ENCODE measurements at places on chromosomes 13 and 19. TPM values are rescaled to one million over a fixed set of nuclear protein-coding genes. Genes with fewer than 3 reads are reported as not detected.

Gene EPSTI1
- polyA plus RNA-seq, result 13.0 TPM

Gene LSM14A
- polyA plus RNA-seq, result 103 TPM

Gene IL27RA
- polyA plus RNA-seq, result 2.8 TPM

Gene ZNF823
- polyA plus RNA-seq, result 3.7 TPM

- peak; percentile 93 for DNase-seq
Observed at GRCh38 chr19:50969413-50969760, at the start of gene KLK6. Gene KLK6 (minus strand): TSS chr19:50969591. CDS start chr19:50968104, 1,487 bp downstream.

GRCh38 chr19:33377586-33378475 lies 4.3 kb downstream of the CEBPG start:
- no peak for DNase-seq

DNA sequence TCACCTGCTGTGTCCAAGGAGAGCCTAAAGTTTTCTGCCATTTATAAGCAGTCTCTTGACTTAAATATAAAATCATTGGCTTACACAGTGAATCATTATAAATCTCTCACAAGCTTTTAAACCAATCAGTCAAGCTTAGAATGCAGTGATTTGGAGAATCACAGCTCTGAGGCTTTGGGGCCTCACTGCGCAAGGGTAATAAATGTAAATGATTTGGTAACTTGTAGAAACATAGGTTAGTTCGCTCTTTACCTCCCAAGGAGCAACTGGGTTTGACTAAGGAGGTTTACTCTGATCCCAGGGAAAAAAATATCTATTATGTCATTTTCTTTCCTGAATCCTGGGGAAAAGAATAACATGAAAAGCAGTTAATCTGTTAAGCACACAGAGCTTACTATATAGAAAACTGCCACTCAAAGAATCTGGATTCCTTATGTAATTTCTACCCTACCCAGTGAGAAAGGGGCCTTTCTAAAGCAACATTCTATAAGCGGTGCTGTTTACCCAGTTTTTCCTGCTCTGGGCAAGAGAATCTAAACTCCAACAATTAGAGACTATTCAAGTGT lies 128.2 kb downstream of the MZT1 start:
- no peak for DNase-seq

GRCh38 chr19:41997121-41997850 lies 3.3 kb upstream of the ATP1A3 start:
- no peak for DNase-seq

GRCh38 chr13:24459234-24459633 lies 53.3 kb downstream of the PARP4 start:
- DNase-seq, result no peak

DNA sequence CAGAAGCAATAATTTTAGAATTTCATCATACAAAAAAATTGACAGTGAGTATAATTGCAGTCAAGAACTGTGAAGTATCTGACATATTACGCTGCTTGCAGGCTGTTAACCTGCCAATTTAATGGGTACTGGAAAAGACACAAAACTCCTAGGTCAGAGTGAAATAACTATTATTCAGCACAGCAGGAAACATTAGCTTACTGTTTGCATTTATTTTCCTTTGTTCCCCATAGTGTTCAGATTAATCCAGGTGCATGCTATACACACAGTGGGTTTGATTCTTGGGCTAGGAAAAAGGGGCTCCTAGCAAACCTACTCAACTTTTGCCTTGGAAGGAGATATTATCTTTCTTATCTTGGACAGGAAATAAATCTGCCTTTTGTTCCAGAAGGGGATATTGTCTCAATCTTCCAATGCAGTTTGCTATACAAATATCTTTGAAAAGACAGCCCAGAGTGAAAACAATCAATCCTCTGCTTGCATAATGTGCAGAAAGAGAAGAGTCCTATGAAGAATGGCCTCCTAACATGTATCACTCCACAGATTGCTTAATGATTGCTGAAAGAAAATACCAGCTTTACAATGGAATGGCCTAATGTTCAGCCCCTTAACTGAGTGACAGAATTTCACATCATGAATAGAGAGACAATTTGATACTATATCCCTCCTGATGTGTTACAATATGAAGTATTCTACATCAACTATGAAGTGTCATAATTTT lies 443.4 kb downstream of the TBC1D4 start:
- DNase-seq, result no peak

- no peak for DNase-seq
Observed at GRCh38 chr19:19418555-19419260, 13.2 kb downstream of the GATAD2A start.

DNA sequence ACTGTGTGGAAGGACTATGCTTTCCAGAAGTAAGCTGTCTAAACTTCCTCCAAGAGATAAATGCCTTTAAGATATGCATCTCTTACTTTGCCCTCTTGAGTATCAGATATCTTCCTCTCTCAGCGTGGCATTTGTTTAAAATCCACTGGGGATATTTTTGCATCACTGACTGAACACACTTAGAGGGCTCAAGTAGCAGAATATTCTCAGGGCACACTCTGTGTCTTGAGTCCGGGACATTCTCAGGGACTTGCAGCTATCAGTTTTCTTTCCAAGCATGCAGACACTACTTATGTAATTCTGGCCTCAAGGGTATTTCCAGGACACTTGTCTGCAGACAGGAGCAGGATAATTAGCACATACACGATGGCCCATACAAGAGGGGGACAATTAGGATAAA lies 84.7 kb downstream of the ERCC5 start:
- no peak for DNase-seq

GRCh38 chr19:29837448-29837981 lies 25.7 kb downstream of the CCNE1 start:
- DNase-seq, result no peak

GRCh38 chr13:31101472-31102170 lies 60.1 kb downstream of the HSPH1 start:
- DNase-seq, result no peak

DNA sequence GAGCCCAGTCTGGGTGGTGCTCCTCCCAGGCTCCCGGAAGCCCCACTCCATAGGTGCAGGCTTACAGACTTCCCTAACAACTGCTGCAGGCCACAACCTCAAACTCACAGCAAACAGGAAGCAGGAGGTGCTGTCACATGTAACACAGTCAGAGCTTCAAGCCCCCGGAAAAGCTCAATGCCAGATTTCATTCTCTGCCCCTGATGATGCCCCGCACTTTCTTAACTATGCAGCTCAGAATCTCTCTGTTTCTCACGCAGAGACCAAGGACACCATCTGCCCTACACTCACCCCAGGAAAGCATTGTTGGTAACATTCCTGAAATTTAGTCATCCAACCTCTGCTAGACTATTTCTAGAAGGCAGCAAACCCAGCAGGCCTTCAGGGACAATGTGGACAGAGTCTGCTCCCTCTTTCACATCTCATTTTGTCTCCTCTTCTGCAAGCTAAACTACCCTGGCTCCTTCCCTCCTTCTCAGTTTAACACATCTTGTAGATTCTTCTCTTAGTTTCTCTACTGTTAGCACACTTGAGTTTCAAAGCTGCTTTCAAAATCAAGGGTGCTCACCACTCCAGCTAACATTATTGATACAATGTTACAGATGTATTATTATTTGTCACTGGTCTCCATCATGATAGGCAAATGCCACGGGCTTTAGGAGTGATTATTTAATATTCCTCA lies 162.5 kb downstream of the KCTD12 start:
- no peak for DNase-seq

DNA sequence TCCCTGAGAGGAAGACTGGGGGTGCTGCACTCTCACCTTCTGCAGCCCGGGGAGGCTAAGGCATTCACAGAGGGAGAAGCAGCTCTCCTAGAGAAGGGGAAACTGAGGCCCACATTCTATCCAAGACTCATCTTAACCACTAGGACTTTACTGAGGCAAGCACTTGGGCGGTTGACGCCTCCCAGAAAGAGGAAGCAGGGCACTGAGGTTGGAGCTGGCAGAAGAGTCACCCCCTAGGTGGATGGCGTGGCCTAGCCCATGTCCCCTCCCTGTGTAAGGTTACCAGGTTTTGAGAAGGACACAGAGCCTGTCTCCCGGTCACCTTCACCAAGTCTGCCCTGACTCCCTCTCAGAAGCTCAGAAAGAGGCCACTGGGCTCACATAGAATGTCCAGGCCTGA lies 2.7 kb downstream of the S1PR2 start:
- no peak for DNase-seq

DNA sequence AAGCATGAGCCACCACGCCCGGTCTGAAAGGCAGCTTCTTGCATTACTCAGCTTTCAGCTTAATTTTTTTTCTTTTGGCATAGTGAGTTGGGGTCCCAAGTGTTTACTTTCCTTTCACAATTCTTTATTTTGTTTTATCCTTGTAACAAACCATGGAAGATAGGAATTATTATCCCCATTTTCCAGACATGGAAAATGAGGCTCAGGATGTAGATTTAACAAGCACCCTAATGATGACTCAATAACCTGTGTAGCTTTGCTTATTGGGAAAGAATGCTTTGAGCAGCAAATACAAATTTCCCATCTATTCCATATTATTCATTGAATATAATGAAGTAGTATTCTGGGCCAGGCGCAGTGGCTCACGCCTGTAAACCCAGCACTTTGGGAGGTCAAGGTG lies 13.5 kb upstream of the COG3 start:
- no peak for DNase-seq

DNA sequence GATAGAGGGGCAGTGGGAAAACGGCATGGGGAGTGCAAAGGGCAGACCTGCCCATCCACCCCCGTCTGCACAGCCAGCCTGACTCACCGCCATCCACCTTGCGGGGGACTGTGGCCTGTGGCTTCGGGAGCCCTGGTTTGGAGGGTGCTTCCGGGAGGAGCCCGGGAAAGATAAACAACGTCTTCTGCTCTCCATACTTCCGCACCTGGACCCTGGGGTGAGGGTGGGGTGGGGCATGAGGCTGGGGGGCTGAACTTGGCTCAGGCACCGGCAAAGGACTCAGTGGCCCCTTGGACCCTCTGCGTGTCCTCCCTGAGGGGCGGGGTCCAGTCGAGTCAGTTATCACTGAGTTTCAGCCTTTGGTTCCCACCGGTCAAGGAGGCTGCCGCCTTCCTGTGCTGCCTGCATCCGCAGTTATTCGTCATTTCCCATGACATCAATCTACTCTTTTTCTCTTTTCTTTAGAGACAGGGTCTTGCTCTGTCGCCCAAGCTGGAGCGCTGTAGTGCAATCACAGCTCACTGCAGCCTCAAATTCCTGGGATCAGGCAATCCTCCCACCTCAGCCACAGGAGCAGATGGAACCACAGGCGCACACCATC lies 3.2 kb downstream of the GPR108 start:
- DNase-seq, result no peak

DNA sequence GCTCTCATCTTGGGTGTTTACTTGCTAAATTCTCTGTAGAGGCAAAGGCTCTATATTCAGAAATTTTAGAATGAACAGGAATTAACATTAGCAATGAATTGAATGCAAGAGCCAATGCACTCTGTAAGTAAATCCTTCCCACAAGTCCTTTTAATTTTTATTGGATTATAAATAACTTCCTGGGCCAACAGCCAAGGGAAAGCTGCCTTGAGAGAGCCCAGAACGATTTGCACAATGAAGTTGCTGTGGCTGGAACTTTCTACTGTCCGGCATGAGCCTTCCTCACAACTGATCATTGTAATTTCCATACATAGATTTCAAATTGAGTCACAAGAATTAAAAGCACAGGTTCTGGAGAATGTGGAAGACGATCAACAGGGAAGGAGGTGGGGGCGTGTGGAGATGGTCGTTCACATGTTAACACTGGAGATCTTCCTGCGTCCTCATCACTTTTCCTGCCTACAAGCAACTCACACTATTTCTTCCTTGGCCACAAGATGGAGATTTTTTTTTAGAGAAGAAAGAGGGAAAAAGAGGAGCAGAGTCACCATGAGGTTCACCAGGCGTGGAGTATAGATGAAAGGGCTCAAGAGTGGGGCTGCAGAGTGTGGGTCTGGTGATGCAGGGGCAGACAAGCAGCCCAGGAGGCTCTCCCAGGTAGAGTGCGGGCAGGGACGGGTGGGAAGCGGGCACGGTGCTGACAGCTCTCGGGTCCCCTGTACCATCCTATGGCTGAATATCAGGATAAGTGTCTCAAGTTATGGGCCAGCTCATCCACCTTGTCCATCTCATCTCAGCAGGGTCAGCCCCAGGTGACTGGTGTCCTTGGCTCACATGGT lies 110.7 kb downstream of the SOX1 start:
- no peak for DNase-seq

DNA sequence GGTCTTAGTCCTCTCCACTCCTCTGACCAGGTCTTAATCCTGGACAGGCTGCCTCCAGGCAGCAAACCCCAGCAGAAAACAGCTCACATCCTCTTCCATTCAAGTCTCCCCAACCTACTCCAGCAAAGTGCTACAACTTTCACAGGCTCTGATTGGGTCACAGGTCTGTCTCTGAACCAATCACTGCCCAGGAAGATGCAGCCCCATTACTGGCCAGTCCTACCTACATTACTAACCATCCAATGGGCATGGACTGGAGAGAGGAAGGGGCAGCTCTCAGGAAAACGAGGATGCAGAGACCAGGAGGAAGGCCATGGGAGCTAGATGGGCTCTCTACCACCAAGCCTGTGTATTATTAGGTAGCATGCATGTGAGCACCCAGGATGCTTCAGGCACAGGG lies 12.2 kb downstream of the MED26 start:
- no peak for DNase-seq

- no peak for DNase-seq
Observed at GRCh38 chr19:52992109-52993004, 21.4 kb upstream of the ERVV-1 start.

DNA sequence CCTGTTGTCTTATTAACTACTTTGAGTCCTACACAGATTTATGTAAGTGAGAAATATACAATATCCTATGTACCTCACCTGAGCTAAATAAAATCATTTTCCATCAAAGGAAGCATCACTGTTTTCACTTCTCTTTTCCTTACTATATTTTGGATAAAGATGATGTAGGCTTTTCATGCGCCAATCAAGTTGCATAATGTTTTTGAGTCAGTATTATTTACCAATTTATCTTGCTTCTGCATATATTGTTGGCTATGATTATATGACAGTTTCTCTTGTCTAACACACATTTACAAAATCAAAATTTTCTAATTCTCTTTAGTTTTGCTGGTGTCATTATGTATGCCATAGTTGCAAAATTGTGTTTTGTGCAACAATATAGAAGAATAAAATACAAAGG lies 67.9 kb upstream of the FRY start:
- no peak for DNase-seq

DNA sequence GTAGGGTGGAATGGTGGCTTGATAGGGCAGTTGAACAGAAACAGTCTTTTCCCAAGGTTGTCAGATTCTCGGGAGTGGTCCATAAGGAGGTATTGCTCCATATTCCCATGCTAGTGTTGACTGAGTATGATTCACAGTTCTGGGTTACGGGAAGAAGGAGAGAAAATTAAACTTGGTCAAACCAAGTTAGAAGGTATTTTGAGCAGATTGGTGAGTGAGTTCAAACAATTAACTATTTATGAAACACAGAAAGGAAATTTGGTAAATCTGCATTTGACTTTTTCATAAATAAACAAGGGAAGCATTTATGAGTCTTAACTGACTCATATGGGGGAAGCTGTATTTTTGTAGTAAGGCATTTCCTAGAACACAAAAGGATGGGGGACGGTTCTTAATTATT lies 2419.4 kb downstream of the PCDH9 start:
- DNase-seq, result no peak

GRCh38 chr13:106865716-106866440 lies 297.9 kb upstream of the ARGLU1 start:
- no peak for DNase-seq
